ENCODE measurements at places on chromosomes 12 and 14.

- DNase-seq, result no peak
These were observed 744.3 kb downstream of the DIO2 start for GRCh38 chr14:79466938-79467527.

- no peak for DNase-seq
These were observed 19.4 kb upstream of the STRN3 start for GRCh38 chr14:31045501-31046080.

DNA sequence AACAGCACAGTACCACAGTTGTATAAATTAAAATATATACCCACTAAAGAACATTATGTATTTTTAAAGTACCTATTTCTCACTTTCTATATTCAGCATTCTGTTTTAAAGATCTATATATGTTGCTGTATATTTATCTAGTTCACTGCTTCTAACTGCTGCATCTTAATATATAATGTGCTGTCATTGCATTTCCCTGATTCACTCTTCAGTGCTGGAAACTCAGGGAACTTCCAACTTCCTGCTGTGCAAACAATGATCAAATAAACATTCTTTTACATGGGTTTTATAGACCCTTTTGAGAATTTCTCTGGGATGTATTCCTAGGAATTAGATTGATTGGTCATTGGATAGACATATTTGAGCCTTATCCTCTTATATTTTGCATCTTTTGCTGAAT is 379.1 kb downstream of the APAF1 start:
- no peak for DNase-seq

DNA sequence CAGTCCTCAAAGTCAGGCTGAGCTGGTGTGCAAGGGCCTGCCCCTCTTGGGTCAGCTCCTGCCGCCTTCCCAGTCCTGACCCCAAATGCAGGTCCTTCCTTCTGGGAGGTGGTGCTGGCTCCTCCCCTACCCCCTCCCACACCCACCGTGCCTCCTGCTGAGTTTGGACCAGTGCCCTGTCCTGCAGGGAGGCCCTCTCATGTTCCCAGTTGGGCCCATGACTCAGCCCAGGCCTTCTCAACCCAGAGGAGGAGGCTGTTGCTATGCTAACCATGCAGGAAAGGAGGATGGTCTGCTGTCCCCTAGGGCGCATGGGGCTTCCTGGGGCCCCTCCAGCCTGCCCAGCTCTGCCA is 4.4 kb downstream of the ZBTB42 start:
- peak; percentile 94 for DNase-seq

- DNase-seq, result peak; percentile 11
These were observed 60.2 kb downstream of the RFX4 start for GRCh38 chr12:106643000-106643399.

GRCh38 chr12:121079736-121080272 is 40.8 kb upstream of the OASL start:
- DNase-seq, result no peak

DNA sequence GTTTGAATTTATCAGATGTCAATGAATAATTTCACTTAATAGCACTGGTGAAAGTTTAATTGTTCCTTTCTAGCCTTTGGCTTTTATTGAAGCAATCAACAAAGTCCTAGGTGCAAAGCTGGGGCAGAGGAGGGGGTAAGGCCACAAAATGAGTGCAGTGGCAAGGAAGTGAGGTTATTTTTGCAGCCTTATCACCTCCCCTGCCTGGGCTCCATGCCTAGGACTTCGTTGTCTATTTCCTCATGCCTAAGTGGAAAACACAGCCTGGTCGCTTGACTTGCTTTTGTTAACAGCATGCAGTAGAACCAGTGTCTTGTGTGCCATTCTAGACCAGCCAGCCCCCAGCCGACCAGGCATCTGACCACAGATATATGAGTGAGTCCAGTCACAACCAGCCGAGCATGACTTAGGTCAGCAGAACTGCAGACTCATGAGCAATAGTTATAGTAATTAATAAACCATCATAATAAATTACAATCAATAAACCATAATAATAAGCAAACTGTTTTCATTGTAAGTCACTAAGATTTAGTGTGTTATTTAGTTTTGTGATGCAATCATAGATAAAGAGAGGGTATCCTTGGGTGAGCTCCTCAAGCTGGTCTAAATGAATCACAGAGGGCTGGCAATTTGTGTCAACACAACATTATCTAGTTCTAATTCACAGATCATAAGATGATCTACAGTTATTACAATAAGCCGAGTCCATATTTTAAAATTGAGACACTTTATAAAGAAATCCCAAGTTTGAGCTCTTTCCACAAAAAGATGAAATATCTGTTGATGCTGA is 156.8 kb downstream of the GLT1D1 start:
- no peak for DNase-seq

DNA sequence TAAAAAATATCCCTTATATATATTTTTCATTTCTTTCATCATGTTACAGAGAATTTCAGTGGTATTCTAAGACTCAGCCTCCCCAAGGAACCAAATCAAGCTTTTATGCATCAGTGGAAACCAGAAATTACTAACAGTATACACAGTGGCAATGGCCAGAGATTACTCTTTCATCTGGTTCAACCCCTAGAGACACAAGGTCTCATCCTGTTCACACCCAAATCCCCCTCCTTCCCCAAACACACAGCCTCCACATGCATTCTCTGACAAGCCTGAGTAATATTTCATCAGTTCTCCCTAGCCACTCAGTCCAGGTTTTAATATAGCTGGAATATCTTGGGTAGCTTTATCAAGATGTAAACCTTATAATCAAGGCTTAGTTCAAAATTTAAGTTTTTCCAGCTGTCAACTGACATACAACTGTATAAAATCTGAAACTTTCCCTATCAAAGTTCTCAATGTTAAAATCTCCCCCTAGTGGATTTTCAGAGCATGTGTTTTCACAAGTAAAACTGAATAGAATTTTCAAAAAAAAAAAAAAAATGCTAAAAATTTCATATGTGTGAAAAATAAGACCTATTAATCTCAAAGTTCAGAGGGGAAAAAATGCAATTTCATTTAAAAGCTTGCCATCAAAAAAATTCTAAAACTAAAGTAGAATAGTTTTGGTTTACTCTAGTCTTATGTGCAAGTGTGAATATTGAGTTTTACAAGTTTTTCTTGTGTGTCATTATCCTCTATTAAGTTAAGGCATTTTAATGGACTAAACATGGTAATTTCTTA is 10.5 kb upstream of the SSTR1 start:
- peak; percentile 45 for DNase-seq

GRCh38 chr14:58292187-58292586 is 6.2 kb upstream of the ARID4A start:
- no peak for DNase-seq

- peak; percentile 93 for DNase-seq
These were observed 152.1 kb upstream of the EEA1 start for GRCh38 chr12:93080994-93081809.

GRCh38 chr12:22416801-22417200 is 82.3 kb upstream of the ST8SIA1 start:
- no peak for DNase-seq

- peak; percentile 8 for DNase-seq
These were observed 36.0 kb downstream of the ATF1 start for GRCh38 chr12:50799908-50800307.

DNA sequence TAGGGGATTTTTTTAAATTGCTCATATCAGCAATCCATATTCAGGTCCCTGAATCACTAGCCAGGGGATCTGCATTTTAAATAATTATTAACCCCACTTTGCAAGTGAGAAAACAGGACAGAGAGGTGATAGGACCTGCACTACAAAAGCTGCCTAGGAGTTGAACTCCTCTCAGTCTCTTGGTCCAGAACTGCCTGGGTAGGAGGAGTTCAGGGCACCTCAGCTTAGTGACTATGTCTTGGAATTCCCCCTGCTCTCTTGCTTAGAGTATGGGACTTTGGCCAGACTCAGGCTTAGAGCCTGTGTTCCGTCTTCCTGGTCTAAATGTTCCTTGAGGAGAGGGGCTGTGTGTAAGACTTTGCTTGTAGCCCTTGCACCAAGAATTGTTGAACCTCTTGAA is 68.2 kb upstream of the WSCD2 start:
- DNase-seq, result no peak

GRCh38 chr12:52216807-52217206 is 16.2 kb upstream of the KRT7 start:
- no peak for DNase-seq

DNA sequence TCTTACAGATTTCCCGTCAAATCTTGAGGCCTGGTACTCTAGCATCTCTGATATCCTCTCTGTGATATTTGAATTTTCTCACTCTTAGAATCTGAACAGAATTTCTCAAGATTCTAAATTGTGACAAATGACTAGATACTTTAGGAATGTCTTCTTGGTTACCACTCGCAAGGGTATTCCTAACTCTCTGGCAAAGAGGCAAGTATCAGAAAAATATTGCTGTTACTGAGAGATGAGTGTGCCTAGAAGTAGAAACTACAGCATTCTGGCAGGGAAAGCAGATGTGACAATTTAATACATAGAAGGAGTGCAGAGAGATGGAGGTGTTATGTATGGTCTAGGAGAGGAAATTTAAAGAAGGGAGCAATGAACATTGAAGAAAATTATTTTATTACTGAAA is 467.8 kb downstream of the LRIG3 start:
- peak; percentile 77 for DNase-seq

GRCh38 chr12:78155546-78155945 is 324.9 kb downstream of the NAV3 start:
- DNase-seq, result no peak

GRCh38 chr12:78191611-78192010 is 360.9 kb downstream of the NAV3 start:
- DNase-seq, result no peak

DNA sequence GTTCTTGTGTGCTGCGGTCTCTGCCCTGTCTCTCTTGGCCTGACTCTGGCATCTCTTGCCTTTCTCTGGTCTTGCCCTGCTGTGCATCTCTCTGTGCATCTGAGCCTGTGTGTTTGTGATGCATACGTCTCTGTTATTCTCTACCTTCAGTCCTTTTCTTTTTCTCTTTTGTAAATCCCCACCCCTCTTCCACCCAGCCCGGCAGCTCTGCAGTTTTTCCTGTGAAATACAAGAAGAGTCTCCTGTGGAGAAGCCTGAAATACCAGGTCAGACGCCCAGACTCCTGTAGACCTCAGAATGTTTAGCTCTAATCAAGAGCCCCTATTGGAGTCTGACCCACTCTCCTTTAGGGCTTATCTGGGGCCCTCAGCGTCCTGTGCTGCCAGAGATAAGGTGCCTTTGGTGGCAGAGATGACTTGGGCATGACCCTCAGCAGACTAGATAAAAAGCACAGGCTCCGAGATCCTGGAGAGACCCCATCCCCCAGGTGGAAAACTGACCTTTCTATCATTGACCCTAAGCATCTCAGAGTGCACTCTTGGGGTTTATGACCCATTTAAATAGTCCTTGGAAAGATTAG is 167.5 kb upstream of the SRRM4 start:
- no peak for DNase-seq

- no peak for DNase-seq
These were observed 114.6 kb upstream of the SINHCAF start for GRCh38 chr12:31440586-31440985.

- DNase-seq, result peak; percentile 43
These were observed 36.1 kb upstream of the OR5AU1 start for GRCh38 chr14:21191809-21192446.

GRCh38 chr12:107657133-107657532 is 28.5 kb upstream of the PWP1 start:
- no peak for DNase-seq

All from fibroblast of skin of back (primary cell).